ENCODE measurements at places on chromosomes 5 and 9.

DNA sequence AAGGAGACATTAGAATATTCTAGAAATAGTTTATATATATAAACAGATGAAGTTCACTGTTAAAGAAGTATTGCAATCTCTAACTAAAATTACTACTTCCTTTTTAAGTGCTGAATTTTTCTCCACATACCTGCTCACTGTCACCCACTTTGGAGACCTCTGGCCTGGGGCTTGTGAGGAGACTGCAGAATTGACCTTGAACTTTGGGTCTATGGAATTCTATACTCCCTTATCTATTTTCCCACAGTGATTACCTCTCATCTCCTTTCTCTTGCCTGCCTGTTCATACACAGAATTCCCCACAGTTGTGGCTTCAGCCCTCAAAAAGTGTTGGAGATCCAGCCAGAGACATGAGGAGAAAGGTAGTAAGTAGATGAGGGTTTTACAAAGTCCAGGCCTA, 45.4 kb downstream of the LARP1 start:
- no peak for DNase-seq

DNA sequence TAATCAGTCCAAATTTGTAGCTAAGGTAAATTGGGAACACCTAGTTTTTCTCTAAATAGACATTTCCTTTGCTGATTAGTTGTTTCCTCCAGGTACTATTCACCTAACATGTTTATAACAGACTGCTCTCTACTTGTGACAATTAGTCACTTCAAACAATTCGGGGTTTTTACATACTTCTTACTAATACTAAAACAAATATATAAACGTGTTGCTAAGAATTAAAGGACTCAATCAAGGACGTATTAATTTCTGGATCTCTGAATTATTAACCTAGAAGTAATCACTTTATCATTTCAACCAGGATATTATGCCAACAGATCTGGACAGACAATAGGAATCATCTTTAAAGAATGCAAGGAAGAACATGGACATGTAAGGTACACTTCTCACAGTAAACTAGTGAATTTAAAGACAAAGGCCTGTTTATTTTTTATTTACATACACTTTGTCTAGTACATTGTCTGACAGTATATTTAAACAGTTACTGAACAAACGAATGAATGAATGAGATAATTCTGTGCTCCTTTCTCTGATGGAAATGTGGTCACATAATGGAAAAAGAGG, 22.3 kb downstream of the PJA2 start:
- no peak for DNase-seq

- no peak for DNase-seq
Measured at GRCh38 chr5:173730632-173731298, 114.3 kb upstream of the BOD1 start.

GRCh38 chr9:21413151-21413550, 4.2 kb downstream of the IFNA8 start:
- no peak for DNase-seq

DNA sequence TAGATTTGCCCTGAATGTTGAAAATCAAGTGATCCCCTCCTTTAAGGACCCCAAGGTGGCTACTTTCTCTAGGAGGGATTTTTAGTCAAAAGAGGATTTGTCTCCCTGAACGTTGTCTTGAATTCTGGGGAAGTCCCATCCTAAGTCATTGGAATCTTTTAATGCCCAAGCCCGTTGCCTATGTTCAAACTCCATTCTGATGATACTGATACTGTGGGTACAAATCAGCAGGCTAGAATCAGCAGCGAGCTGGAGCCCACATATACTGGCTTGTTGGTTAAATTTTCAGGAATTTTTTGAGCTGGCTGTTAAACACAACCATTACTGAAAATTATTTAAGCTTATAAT, 22.4 kb upstream of the TNFSF15 start:
- DNase-seq, result no peak

- no peak for DNase-seq
Measured at GRCh38 chr5:109267283-109267682, 142.5 kb downstream of the PJA2 start.

DNA sequence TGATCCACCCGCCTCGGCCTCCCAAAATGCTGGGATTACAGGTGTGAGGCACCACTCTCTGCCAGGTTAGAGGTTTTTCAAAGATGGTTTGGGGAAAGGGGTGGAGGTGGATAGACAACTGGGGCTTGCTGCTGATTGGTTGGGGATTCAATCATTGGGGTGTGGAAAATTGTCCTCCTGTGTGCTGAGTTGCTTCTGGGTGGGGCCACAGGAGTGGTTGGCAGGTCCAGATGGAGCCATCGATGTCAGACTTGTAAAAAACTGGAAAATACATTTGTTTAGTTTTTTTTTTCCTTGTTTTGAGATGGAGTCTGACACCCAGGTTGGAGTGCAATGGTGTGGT, 61.9 kb upstream of the CLINT1 start:
- no peak for DNase-seq

GRCh38 chr9:128928624-128929023, 7.8 kb downstream of the PHYHD1 start:
- no peak for DNase-seq

- no peak for DNase-seq
Measured at GRCh38 chr5:61622156-61622555, 290.1 kb downstream of the ZSWIM6 start.

GRCh38 chr9:94866770-94867169, 140.3 kb downstream of the AOPEP start:
- DNase-seq, result no peak
